Vagina (tissue), 2 donors: ENCODE measurements at places on chromosomes 12 and 14.

DNA sequence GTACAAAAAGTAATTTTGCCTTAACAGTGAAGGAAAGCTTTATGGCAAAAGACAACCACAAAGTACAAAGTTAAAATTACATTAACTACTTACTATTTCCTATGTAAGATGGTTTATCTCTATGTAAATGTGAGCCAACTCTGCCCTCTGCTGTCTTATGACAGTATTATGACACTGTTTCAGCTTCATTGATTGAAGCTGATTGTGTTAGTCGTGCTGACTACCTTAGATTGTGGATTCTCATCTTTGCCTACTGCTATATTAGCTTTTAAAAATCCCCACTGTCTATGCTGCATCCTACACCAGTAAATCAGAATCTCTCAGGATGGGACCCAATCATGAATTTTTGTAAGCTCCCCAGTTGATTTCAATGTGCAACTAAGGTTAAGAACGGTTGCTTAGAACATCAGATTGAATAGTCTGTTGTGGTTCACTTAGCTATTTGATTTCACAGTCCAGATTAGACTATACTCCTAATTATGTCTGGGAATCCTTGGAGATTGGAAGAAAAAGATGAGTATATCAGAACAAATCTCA is 12.2 kb upstream of the SPTB start:
- DNase-seq, result no peak

DNA sequence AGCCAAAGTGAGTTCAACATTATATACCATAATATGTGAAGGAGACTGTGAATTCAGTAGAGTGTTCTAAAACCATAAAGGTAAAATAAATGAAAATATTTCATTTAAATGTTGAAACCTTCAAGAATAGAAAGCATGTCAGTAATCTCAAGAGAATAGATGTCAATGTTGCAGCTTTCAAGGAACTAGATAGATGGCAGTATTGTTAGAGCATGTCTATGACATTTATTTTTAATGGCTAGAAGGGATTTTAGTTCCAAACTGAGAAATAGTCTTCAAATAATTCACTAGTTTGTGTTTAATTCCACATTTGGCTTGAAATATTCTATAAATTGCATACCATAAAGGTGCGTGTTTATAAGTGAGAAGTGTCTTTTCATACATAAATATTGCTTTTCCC is 326.5 kb downstream of the FLRT2 start:
- DNase-seq, result no peak

DNA sequence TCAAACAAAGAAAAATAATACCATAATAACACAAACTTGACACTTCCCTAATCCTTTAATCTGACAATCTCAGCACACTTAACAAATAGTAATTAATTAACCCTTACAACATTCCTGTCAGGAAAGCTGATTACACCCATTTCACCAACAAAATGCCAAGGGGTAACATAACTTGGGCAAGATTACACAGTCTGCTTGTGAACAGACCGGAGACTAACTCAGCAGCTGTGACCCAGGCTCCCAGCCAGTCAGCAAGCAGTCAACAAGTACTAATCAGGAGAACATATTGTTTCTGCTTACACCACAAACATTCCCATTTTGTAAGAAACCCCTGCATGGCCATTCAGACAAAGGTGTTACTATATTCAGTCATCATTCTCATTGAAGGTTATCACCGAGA is 592.5 kb upstream of the FLRT2 start:
- DNase-seq, result no peak

DNA sequence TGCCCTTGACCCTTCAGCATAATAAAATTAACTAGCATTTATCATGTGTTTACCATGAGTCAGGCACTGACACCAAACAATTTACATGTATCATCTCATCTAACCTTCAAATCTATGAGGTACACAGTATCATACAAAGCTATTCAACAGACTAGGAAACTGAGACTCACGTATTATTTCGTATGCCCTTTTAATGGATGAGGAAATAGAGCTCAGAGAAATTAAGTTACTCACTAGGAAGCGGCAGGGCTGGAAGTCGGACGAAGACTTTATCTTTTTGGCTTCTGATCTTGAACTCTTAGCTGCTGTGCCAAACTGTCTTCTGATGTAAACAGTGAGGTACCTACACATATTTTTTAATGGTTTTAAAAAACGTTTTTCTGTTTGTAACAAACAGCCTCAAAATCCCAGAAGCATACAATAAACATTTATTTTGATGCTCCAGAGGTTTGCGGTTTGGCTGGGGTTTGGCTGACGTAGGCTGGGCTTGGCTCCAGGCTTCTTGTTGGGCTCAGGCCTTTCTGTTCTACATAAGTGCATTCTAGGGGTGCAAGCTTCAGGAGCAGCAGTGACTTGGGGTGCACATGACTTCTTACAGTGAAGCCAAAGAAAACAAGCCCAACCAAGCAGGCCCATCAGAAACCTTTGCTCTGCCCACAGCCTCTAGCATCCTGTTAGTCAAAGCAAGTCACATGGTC is 184.7 kb downstream of the TBX5 start:
- no peak for DNase-seq

- peak; percentile 93 for DNase-seq
These were observed at the start of gene FKBP4 for GRCh38 chr12:2794736-2795289. Gene FKBP4 (plus strand): TSS chr12:2794970. CDS start chr12:2795140, 170 bp downstream.

GRCh38 chr12:78315028-78315427 is 484.3 kb downstream of the NAV3 start:
- no peak for DNase-seq

DNA sequence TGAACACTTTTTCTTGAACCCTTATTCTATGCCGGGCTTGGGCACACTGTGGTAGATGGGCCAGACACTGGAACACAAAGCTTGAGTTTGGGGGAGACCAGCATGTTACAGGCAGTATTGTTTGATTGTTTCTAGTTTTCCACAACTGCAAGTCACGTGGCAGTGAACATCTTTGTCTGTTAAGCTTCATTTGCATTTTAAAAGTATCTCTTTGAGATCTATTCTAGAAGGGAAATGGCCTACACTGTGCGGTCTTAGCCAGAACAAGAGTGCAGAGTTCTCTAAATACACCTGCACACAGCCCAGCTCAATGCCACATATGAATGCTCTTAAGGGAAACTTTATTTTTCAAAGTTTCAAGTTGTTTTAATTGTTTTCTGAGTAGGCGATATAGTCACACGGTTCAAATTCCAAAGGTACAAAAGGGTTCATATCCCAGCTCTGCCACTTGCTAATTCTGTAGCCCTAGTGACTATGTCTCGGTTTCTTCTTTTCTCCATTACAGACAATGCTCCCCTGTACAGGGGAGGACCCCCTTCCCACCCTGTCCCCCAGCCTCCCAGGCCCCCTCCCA is 24.9 kb downstream of the RIN3 start:
- no peak for DNase-seq

GRCh38 chr12:107558141-107558815 is 127.3 kb upstream of the PWP1 start:
- DNase-seq, result peak; percentile 28

GRCh38 chr12:122265886-122266229 is 436 bp downstream of the VPS33A start:
- DNase-seq, result peak; percentile 87

DNA sequence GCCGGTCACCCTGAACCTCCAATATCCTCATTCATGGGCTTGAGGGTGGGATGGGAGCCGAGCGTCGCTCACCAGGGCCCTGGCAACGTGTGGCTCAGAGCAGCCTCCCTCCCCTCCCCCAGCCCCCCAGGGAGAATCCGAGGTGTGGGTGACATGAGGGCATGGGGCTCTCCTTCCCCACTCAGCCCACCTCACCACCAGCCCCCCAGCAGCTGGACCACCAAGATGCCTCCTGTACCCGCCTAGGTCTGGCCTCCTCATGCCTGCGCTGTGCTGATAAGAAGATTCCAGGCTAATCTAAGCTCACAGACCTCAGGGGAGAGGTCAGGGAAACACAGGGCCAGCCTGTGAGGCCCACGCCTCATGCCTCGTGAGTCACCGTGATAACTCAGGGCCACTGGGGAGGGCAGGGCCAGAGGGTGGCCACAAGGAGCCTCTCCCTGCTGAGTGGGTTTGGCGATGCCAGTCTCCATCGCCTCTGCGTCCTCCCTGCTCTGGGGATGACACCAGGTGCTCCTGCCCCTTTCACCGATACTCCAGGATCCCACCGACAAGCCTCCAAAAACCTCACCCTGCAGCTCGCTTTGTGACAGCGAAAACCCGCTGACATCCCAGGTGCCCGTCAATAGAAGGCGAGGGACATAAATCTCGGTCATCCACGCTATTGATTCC is 56.9 kb downstream of the TESC start:
- DNase-seq, result no peak

DNA sequence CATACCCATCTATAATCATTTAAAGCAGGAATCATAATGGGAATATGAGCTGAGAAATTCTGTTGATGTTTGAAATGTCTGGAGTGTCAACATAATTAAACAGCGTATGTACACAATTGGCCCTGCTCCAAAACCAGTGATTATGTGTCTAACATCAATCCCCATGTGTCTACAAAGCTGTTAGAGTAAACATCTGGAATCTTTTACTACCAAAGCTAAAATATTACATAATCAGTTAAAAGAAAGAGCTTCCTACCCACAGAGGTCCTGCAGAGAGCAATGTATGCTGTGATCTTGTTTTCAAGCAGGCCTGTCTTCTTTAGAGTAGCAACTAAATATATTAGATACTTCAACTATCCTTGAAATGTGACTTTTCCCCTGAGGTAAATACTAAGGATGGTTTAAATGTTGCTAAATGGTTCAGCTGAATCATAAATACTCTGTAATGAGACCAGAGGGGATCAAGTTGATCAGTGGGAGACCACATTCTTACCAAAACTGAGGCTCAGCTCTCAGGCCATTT is 74.3 kb downstream of the RASSF8 start:
- DNase-seq, result no peak

GRCh38 chr12:94191023-94191422 is 42.6 kb downstream of the PLXNC1 start:
- no peak for DNase-seq

DNA sequence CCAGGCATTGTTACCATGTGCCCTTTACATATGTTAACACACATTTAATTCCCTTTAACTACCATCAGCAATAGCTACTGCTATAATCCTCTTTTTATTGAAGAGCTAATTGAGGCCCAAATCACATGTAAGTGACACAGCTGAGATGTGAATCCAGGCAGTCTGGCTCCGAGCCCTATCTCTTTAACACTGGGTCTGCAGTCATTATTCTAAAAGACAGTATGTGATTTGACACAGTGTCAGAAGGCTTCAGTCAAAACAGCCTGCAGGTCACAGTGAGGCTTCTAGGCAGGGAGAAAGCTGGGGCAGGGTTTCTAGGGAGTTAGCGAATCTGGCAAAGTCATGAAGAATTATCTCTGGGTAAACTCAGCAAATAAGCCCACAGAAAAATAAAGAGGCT is 148.2 kb downstream of the KIF21A start:
- DNase-seq, result no peak

- no peak for DNase-seq
These were observed 22.4 kb upstream of the SERPINA6 start for GRCh38 chr14:94345344-94346064.

DNA sequence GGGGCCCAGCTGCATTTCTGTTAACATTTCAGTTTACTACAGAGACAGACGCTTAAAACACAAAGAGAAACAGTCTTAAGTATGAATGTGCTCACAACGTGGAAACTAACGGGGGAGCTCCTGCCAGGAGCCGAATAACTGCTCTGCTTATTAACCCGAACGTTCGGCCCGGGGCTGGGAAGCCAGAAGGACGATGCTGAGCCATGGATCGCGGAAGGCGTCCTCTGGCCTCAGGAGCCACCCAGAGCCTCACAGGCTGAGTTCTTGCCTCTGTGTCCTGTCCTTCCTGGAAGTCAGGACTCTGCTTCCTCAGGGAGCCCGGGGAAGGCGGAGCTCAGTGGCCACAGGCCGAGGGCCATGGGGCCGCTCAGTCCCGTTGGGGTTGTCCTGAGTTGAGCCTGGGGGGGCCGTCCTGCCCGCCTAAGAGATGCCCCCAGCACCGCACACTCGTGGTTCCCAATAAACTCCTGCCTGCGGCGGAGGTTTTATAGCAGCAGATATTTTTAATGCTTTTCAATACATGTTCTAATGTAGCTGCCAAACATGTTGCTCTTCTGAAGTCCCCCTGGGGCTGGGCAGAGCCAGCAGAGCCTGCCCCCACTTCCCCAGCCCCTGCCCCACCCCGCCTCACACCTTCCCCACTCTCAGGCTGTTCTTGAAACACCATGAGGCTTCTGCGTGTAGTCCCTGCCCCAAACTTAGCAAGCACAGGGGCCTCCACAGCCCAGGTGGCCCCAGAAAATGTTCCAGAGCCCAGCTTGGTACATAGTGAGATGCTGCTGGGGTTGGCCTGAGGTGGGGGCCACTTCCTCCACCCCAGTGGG is 3.4 kb upstream of the TEX22 start:
- DNase-seq, result no peak

- no peak for DNase-seq
These were observed 77.6 kb downstream of the SCAF11 start for GRCh38 chr12:45912774-45913173.

- DNase-seq, result no peak
These were observed 86.2 kb upstream of the PPM1H start for GRCh38 chr12:63021116-63021515.

DNA sequence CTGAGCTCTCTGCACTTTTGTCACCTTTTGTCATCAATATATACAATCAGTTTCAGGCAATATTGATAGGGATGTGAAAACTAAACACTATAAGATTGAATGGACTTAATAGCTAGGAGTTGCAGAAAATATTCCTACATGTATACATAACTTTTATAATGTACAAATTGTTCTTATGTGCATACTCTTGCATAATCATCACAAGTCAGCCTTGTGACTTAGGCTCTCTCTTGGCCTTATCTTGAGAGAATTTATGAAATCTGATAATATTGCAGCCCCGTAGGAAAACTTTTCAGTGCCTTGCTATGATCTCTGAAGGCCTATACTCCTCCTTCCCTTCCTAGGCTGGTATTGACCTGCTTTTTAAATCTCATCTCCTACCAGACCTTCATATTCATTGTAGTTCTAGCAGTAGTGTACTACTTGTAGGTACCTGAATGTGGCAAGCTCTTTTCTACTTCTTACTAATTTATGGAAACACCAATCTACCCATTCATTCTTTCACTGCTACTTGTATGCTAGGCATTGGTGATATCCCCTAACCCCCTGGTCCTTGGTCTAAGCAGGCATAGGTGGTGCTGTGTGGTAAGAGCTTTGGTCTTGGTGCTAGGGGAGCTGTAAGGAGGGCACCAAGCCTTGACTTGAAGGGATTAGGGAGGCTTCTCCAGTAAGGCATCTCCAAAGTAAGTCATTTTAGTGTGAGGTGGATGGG is 100.0 kb downstream of the PRKCH start:
- no peak for DNase-seq

DNA sequence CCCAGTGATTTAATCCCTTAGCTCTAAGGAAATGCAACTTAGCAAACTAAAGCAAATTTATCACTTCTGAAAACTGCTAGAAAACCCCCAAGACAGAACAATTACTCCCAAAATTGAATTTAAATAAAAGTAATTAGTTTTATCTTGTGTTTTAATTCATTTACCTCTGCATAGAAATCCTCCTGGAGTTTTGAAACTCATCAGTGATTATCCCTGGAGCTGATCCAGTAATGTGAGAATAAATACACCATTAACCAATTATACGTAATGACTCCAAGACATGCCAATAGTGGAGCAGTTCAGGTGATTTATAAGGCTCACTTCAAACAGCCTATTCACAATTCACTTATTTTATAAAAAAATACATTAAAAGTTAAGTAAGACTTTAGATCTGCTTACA is 855.3 kb upstream of the FLRT2 start:
- DNase-seq, result no peak

GRCh38 chr12:59388176-59388575 is 207.7 kb upstream of the SLC16A7 start:
- no peak for DNase-seq

GRCh38 chr12:1501695-1502378 is 92.5 kb downstream of the FBXL14 start:
- peak; percentile 64 for DNase-seq

- DNase-seq, result no peak
These were observed 19.7 kb upstream of the FAM222A start for GRCh38 chr12:109693653-109694600.
